Frontal cortex (tissue), 4 donors: ENCODE measurements at places on chromosomes 7 and 10. TPM values are rescaled to one million over a fixed set of nuclear protein-coding genes. Genes with fewer than 3 reads are reported as not detected.
A peak's percentile ranks its signal among the peaks of the same experiment; 100 is the strongest.

GRCh38 chr10:4202938-4203337, 417.9 kb upstream of the KLF6 start:
- DNase-seq, result no peak

GRCh38 chr7:29878081-29878688, 71.9 kb downstream of the WIPF3 start:
- no peak for DNase-seq

GRCh38 chr7:157431951-157432540, 95.2 kb downstream of the DNAJB6 start:
- DNase-seq, result no peak

DNA sequence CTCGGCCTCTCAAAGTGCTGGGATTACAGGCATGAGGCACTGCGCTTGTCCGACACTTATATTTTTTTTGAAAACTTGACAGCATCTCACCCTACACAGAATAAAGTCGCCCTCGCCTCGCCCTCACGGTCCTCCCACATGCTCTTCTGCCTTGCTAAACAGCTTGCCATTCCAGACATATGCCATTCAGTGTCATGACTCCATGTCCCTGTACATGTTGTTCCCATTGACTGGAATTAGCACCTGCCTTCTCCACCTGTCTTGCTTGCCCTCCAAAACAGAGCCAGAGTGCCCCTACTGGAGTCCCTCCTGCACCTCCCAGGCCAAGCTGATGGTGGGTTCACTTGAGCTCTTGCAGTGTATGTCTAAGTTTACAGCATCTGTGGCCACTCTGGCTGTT, 6.2 kb downstream of the NIPSNAP2 start:
- DNase-seq, result no peak

GRCh38 chr10:98405422-98405821, 9.6 kb downstream of the PYROXD2 start:
- DNase-seq, result no peak

- DNase-seq, result no peak
These were observed 303.1 kb downstream of the ADARB2 start for GRCh38 chr10:1434202-1434601.

DNA sequence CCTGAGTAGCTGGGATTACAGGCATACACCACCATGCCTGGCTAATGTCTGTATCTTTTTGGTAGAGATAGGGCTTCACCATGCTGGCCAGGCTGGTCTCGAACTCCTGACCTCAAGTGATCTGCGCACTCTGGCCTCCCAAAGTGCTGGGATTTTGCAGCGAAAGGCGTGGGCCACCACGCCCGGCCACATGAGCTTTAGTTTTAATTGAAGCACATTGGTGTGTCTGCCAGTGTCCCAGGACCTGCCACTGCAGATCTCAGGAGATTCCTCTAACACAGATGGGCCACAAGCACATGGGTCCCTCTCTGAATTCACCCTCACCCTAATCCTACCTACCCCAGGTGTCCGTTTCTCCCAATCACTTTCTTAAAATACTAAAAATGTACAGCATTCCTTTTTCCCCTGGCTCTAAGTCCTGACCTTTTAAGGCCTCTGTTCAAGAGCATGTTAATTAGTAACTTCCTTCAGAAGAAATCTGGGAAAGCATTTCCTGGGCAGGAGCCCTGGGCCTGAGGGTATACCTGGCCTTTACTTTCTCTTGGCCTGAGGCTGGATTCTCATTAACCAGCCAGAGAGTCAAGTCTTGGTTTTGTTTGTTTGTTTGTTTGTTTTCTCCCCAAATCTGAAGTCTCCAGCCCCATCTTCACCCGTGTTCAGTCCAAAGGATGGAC, 82.6 kb downstream of the PRPF18 start:
- no peak for DNase-seq

DNA sequence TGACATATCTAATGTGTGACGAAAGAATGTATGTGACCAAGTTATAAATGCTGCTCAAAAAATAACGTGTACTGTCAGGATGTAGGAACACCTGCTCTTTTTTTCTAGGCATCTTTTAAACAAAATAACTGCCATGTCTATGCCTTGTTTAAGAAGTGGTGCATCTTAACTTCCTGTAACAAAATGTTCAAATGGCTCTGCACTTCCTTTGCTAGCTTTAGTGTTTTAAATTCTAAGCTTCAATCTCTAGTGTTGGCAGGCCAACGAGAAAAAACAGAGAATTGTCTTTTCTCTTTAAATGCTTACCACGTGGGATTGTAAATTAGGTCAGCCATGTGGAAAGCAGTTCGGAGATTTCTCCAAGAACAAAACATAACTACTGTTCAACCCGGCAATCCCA, 14.6 kb upstream of the PDSS1 start:
- DNase-seq, result no peak

Gene RNF148
- total RNA-seq, result 0.41 TPM

Gene CNTNAP2
- 110 TPM for total RNA-seq

DNA sequence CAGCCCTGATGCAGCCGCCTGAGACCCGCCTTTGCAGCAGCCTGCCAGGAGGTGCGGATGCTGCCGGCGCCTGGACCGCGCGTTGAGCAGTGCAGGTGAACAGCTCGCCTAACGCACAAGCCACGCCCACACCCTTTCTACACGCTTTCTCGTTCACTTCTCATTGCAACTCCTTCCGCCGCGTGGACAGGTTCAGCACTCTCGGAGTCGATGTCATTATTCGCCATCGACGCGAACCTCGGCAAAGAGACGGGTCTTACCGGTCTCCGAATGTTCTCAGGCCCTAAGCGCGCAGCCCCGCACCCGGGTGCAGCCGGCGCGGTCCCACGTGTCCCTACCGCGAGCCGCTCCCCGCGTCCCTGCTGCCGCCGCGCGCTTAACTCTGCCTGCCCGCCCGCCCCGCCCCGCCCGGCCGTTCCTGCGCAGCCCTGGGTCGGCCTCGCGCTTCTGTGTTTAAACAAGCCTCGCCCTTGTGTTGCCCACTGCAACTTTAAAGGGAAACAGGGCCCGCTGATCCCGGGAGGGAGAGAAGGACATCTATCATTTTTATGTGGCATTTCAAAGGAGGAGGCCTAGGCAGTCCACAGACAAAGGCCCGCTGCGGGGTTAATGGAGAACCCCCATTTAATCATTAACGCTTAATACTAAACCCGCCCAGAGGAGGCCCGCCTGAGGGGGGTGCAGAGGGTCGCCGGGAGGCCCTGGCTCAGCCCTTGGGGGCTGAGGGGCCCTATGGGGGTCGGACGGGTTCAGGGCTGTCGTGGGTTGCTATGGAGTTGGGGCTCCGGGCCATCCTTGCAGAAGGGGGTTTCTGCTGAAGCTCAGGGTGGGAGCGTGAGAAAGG, 128.5 kb downstream of the WDR11 start:
- DNase-seq, result peak; percentile 59

- no peak for DNase-seq
These were observed 62.8 kb upstream of the NPS start for GRCh38 chr10:127486355-127486754.

GRCh38 chr7:44134943-44135628, 6.0 kb downstream of the MYL7 start:
- DNase-seq, result no peak

Gene ASZ1
- total RNA-seq, result not detected

DNA sequence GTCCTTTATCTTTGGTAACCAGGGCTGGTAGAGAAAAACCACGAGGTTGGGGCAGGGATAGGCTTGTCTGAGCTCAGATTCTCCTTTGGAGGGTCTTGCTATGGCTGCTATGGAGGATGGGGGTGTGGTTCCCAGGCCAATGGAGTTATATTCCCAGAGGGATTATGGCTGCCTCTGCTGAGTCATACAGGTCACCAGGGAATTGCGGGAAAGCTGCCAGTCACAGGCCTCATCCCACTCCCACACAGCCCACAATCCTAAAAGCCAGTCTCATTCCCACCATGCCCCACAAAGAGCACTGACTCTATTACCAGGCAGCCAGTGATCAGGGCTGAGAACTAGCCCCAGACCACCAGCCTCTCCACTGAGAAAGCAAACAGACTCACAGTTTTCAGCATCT, 316.6 kb upstream of the TMEM229A start:
- no peak for DNase-seq

Gene RBM28
- 16.3 TPM for total RNA-seq

GRCh38 chr7:84202855-84203254, 8.3 kb upstream of the SEMA3A start:
- no peak for DNase-seq

Gene CADPS2
- 9.8 TPM for total RNA-seq

GRCh38 chr10:4212111-4212630, 427.2 kb upstream of the KLF6 start:
- DNase-seq, result no peak

DNA sequence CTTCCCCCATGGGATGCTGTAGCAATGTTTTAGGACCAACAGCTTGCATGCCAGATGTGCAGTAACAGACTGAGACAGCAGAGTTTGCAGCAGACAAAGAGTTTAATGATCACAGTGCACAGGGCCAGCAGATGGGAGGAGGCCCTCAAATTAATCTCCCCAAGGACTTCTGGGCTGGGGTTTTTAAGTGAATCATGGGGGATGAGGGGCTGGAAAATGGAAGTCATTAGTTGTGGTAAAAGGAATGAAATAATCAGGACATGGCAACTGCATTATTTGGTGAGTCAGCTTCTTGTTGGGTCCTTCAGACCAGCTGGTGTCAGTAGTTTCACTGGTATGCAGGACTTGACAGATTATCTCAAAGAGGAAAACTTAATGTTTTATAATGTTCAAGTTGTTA, 12.6 kb upstream of the NRBF2 start:
- no peak for DNase-seq

DNA sequence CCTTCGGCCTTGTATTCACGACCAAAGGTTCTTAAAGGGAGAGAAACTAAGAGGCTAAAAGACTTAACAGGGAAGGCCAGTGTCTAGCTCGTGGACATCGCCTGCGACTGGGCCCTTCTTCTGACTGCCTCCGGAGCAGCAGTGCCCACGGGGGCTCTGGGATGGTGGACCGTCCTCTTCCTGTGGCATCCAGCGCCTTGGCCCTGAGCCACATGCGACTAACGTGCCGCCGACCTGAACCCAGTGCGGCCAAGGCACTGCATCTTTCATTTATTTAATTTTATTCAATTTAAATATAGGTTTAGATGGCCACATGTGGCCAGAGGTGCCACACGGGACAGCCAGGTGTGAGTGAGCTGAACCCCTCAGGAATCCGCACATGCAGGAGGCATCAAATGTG, 451.7 kb downstream of the PTPRN2 start:
- no peak for DNase-seq

DNA sequence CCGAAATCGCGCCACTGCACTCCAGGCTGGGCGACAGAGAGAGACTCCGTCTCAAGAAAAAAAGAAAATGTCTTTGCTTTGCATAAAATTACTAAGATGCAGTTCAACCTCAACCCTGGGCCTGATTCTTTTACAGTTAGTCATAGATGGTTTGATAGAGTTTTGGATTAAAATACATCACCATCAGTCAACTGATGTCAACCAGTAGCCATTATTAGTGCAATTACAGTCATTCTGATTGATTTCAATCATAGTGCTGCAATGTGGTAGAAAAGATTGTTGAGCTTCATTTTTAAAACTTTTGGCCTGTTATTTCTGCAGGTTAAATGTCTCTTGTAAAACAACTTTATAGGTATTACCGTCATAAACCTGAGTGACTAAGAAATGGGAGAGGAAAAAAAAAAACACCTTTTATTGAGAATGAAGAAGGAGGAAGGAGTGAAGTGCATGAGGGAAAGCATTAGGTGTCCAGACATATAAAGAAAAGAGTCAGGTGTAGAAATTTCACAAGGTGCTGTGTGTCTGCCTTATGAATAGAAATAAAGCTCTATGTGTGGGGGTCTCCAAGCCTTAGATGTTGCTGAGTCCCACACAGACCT, 150.6 kb downstream of the TRIL start:
- no peak for DNase-seq

DNA sequence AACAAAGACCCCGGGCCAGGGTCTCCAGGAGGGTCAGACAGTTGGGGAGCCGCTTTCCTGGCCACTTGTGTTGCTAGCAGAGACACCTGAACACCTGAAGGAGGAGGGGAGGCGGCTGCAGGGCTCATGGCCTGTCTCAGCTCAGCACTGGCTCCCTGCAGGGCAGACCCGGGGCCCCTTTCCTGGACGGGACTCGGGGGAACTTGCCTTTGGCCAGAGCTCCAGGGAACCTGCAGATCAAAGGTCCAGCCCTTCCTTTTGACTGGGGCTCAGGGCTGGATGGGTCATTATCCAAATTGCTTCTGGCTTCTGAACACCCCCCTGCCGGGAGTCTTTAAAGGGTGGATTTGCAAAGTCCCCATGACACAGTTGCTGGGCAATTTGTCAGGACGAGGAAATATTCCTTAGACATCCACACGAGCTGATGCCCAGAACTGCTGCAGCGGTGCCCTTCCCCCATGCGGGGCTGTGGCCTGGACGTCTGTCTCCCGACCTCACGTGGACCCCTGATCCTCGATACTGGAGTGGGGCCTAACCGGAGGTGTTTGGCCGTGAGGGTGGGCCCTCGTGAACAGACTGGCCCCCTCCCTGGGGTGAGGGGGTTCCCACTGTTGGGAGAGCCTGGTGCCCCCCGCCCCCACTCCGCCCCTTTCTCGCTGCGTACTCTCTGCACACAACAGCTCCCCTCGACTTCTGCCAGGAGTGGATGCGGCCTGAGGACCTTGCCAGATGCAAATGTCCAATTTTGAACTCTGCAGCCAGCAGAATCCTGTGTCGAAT, 194.3 kb downstream of the ELFN1 start:
- DNase-seq, result no peak

GRCh38 chr10:107718864-107719263, 554.4 kb upstream of the SORCS1 start:
- no peak for DNase-seq

DNA sequence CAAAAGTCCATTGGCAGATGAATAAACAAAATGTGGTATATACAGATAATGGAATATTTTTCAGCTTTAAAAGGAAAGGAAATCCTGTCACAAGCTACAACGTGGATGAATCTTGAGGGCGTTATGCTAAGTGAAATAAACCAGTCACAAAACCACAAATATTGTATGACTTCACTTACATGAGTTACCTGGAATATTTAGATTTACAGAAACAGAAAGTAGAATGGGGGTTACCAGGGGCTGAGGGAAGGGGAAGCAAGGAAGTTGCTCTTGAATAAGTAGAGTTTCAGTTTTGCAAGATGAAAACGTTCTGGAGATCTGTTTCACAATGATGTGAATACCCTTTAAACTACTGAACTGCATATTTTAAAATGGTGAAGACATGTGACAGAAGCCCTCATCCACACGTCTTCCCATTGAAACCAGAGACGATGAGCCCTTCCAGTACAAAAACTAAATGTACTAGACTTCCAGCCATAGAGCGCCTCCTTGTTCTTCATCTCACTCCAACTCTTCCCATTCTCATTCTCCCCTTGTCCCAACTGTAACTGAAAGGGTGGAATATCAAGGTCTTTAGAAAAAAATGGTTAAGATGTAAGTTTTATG, 62.4 kb downstream of the MICU1 start:
- no peak for DNase-seq

Gene GPR146
- 0.82 TPM for total RNA-seq

DNA sequence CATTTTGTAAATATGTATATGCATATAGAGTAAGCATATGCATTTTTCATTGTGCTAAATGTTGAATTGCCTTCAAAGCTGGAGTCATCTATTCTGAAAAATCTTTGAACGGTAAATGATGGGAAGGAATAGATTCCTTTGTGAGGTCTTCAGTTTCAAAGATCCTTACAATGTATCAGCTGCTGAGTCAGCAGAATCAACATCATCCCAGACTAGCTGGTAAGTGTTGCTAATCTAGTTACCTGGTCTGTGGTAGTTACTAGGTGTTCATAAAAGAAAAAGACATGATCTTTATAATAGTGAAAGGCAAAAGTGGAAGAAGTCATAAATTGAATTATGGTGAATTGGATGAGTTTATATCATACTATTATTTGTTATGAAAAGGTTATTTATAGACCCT, 10.6 kb upstream of the STAM start:
- DNase-seq, result no peak

- no peak for DNase-seq
These were observed 1.6 kb upstream of the PIK3CG start for GRCh38 chr7:106863274-106863997.
